ENCODE measurements at places on chromosomes 16 and 17.

DNA sequence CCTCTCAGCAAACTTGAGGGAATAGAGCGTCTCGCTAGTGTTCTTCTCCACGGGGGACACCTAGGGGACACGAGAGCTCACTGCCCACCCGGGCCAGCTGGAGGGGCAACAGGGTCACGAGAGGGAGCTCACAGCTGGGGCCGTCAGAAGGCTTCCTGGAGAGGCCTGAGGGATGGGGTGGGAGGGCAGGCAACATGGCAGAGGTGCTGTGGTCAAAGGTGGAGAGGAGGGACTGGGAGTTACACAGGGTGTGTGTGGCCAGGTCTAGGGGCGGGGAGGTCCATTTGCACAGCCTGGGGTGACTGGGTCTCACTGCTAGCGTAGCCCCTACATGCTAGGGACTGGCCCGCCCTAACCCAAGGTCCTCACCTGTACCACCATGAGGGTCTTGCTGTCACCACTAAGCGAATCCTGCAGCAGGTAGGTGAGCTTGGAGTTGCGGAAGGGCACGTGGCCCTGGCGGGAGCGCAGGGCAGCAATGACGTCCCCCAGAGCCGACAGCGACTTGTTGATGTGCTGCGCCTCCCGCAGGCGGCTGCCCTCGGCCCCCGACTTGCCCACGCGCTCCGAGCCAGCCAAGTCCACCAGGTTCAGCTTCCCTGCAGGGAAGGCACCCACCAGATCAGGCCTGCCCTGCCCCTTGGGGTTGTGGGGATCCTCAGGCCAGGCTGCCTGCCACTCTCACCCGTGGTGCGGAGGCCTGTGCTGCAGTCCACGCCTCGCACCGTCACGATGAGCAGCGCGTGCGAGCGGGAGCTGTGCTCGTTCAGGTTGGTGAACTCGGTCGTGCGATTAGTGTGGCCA lies 25.0 kb downstream of the KATNB1 start:
- DNase-seq: no peak

- no peak for DNase-seq
These were observed 952.5 kb downstream of the CDH8 start for GRCh38 chr16:61083711-61084110.

- DNase-seq: no peak
These were observed 2.7 kb downstream of the CDH15 start for GRCh38 chr16:89174055-89174827.

DNA sequence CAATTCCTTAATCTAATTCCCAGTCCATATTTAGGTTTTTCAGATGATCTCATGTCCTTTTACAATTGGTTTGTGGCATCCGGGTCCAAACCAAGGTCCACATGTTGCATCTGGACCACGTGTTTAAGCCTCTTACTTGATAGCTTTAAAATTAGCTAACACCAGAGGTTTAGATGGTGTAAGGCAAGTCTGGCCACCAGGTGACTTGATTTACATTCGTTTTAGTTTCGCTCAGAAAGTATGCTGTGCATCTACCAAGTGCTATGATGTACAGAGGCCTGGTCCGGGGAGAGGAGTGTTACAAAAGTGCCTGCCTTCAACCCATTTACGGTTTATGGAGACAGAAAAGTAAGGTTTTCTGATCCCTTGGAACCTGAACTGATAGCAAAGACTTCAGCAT lies 878 bp upstream of the DNAJA2 start:
- DNase-seq: no peak

- no peak for DNase-seq
These were observed 49.0 kb upstream of the HAS3 start for GRCh38 chr16:69056421-69056820.

- DNase-seq: no peak
These were observed 17.5 kb downstream of the COG7 start for GRCh38 chr16:23435500-23435899.

DNA sequence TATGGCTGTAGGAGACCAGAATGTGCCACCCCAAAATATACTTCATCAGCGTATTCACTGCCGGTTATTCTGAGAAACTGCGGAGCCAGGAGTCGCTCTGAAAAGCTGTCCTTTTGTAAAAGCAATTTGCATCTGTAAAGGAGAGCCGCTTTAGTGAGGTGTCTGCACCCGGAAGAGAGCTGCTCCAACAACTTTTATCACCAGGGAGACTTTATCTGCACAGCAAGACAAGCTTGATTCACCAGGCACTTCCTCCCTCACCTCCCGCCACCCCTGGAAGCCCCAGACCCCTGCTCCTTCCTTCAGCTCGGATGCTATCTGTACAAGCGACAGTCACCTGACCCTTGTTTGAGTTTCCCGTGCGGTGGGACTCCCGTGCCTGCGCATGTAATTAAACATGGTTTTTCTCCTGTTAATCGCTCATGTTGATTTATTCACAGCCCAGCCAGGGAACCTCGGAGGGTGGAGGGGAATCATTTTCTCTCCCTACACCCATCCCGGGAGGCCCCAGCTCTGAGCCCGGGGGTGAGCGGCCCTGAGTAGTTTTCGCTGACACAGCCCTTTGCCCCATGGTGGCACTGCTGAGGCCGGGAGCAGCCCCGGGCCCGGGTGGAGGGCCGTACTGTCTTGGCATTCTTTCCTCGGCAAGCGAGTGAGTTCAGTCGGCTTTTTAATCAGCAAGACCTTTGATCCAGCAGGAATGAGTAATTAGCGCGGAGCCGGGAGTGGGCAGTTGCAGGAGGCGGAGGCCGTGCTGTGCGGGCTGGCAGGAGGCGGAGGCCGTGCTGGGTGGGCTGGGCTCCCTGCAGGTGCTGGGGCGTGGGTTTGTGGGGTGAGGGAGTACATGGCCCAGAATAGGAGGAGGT lies 222.7 kb upstream of the CIBAR2 start:
- DNase-seq: no peak

GRCh38 chr16:57626420-57627170 lies 1.8 kb upstream of the ADGRG1 start:
- DNase-seq: no peak

GRCh38 chr17:33779234-33779591 lies 475.9 kb upstream of the CCL2 start:
- no peak for DNase-seq

GRCh38 chr16:85178006-85178591 lies 65.8 kb upstream of the CIBAR2 start:
- DNase-seq: no peak

- no peak for DNase-seq
These were observed 15.0 kb upstream of the NF1 start for GRCh38 chr17:31079731-31080130.

DNA sequence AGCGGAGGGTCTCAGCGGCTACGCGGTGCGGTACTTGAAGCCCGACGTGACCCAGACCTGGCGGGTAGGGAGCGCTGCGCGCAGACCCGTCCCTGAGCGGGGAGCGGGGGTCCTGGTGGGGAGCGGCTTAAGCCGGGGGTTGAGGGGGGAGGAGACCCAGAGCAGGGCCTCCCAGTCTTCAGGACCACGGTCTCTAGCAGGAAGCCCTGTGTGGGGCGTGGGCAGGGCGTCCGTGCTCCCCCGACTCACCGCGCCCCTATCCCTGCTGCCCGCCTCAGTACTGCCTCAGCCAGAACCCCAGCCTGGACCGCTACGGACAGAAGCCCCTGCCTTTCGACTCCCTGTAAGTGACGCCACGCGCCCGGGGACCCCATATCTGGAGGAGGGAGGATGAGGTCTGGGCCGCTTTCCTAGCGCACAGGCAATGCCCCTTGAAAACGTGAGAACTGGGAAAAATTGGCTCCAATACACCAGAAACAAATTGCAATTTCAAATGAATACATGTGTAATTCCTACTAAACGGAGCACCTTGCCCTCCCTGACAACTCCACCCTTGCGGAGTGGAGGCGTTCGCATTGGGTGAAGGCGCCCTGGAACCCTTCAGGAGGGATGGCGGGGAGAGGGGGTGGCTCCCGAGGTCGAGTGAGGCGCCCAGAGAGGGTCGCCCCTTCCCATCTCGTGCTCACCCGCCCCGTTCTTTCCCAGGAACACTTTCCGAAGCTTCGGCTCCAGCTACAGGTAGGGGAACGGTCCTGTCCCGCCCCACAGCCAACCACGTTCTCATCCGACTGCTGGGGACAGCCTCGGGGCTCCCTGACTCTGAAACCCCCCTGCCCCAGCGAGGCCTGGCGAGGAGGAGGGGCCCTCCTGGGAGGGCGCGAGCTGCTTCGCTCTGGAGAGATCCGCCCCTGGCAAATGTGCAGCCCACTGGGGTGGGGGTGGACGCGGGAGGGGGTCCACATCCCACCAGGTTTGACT lies 14.6 kb upstream of the CNGB1 start:
- DNase-seq: peak; percentile 63

GRCh38 chr16:68202091-68202519 lies 33.8 kb downstream of the ESRP2 start:
- DNase-seq: no peak

GRCh38 chr17:62671553-62671952 lies 44.1 kb downstream of the MRC2 start:
- DNase-seq: peak; percentile 91

DNA sequence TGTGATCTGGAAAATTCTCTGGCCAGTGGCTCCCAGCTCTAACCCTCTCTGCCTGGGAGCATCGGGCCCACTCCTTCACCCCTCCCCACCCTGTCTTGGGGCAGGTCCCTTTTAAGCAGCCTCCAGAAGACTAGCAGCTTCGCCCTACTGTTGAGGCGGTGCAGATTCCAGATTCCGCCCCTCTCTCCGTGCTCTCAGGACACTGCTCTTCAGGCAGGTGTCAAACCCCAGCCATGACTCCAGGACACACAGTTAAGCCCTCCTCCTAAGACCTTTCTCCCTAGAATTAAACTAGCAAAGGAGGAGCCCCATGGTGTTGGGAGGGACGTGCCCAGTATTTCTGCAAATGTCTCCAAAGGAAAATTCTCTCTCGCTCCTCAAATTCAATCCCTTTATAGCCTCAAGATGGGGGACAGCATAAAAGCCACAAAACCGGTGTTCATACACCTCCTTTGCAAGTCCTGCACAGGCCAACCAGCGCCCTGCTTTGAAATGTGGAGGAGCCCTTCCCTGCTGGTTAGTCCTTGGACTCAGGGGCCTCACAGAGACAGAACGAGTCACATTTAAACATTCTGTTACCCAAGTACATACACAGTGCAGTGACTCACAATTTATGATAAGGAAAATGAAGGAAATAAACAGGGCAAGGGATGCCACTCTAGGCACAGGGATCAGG lies 7.2 kb downstream of the LPO start:
- DNase-seq: no peak

DNA sequence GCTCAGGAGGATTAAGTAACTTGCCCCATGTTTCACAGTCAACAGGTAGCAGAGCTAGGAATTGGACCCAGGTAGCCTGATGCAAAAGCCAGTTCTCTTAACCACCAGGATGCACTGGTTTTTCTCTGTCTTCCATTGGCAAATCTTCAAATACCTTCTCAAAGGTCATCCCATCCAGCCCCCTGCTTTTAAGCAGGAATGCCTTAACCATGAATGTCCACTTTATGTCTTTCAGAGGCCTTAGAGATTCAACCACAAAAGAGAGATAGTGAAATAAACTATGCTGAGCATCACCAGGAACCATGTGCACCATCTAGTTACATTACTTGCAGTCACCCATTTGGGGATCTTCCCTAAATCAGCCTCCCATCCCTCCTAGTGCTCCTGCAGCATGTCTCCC lies 94.3 kb downstream of the C17orf67 start:
- DNase-seq: no peak

DNA sequence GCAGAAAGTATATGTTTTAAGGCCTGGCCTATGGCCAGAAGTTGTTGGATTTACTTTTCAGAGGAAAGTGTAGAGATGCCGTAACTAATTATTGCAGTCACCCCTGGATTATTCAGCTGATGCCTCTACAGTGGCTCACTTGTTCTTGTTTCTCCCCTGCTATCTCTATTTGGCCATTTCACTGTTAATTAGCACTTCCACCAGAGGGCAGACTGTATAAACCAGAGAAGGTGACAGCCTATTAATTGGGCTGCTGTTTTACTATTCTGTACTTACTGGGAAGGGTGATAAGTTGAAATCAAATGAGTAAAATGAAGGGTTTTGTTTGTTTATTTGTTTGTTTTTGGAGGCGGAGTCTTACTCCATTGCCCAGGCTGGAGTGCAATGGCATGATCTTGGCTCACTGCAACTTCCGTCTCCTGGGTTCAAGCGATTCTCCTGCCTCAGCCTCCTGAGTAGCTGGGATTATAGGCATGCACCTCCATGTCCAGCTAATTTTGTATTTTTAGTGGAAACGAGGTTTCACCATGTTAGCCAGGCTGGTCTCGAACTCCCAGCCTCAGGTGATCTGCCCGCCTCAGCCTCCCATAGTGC lies 66.0 kb downstream of the CDK12 start:
- DNase-seq: no peak

- no peak for DNase-seq
These were observed 56.7 kb upstream of the ERCC4 start for GRCh38 chr16:13863075-13863765.

- no peak for DNase-seq
These were observed 633 bp upstream of the NOL3 start for GRCh38 chr16:67169642-67170167.

- DNase-seq: no peak
These were observed 68.8 kb downstream of the ZNF18 start for GRCh38 chr17:11928436-11928835.

DNA sequence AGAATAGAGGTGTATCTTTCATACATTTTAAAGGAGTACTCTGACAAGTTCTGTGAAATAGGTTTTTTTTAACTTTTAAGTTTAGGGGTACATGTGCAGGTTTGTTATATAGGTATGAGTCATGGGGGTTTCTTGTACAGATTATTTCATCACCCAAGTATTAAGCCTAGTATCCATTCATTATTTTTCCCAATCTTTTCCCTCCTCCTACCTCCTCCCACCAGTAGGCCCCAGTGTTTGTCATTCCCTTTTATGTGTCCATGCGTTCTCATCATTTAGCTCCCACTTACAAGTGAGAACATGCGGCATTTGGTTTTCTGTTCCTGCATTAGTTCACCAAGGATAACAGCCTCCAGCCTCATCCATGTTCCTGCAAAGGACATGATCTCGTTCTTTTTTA lies 175.5 kb downstream of the CYB561 start:
- no peak for DNase-seq

DNA sequence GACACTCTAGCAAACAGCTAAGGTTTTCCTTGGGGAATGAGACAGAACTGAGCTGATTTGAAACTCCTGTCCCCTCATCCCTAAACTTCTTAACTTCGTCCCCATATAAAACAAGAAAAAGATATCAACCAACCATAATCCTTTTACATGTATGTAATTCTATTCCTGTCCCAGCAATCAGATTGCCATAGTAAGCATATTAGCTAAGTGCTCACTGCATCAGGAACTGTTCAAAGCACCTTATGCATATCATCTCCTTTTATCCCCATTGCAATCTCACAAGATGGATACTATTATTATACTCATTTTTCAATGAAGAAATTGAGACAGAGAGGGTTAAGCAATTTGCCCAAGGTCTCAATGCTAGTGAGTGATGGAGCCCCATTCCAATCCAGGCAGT lies 6.8 kb downstream of the KIF18B start:
- DNase-seq: no peak

GRCh38 chr16:2275476-2276367 lies 7.8 kb upstream of the RNPS1 start:
- no peak for DNase-seq

DNA sequence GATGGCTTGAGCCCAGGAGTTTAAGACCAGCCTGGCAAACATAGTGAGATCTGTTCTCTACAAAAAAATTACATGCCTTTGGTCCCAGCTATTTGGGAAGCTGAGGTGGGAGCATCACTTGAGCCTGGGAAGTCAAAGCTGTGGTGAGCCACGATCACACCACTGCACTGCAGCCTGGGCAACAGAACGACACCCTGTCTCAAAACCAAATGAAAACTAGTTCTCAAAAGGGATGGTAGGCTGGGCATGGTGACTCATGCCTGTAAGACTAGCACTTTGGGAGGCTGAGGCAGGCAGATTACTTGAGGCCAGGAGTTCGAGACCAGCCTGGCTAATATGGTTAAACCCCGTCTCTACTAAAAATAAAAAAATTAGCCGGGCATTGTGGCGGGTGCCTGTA lies 31.1 kb downstream of the PPM1D start:
- no peak for DNase-seq

Data from RWPE2 (cell line).